Stimulated activated CD8-positive, alpha-beta memory T cell treated with anti-CD3 and anti-CD28 coated beads, Interleukin-15, amount 100 ng/mL, for 4 hours (primary cell): ENCODE measurements at places on chromosomes 3 and 15.
A peak's percentile ranks its signal among the peaks of the same experiment; 100 is the strongest.

- no peak for DNase-seq
These were observed 787.7 kb downstream of the NAALADL2 start for GRCh38 chr3:175646865-175647264.

GRCh38 chr3:108311797-108312196 is 15.4 kb downstream of the HHLA2 start:
- no peak for DNase-seq

DNA sequence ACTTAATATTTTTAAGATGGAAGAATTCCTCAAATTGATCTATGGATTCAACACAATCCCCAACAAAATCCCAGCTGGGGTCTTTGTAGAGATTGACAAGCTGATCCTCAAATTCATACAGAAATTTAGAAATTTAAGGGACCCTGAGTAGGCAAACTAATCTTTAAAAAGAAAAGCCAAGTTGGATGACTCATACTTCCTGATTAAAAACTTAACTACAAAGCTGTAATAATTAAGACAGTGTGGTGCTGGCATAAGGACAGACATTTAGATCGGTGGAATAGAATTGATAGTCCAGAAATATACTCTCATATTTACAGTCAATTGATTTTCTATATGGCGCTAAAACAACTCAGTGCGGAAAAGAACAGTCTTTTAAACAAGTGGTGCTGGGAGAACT is 11.6 kb downstream of the FAM162A start:
- no peak for DNase-seq

DNA sequence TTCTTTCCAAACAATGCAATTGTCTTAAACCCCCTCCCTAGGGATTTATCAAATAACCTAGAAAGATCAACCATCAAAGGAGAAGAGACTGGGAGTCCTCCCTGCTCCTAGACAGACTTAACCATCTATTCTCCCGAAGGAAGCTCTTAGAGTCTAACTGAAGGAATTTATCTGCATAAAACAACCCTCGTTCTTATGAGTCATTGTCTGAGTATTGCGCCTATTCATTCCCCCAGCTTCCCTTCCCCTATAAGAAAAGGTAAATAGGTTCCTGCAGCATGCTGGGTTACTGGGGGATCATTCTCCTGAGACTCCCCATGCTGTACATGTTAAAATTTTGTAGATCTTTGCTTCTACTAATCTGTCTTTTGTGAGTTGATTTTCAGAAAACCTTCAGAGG is 412.7 kb downstream of the OCA2 start:
- DNase-seq = no peak

- no peak for DNase-seq
These were observed 148.1 kb downstream of the EEFSEC start for GRCh38 chr3:128301186-128302023.

DNA sequence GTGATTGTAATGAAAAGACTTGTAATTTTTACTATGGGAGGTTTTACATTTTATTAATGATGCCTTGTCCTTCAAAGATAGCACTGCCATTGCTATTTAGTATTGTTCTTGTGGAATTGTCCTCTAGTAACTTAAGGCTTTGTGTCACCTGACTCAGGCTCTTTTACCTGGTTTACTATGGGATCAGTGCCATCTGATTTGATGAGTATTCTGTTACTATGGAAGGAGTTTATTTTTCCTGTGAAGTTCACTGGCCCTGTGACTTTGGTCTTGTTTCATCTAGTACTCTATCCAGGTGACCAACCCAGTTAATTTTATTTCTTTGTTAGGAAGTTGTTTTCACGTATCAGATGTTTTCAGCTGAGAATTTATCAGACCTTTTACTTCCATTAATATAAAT is 9.0 kb downstream of the MORF4L1 start:
- DNase-seq = no peak

DNA sequence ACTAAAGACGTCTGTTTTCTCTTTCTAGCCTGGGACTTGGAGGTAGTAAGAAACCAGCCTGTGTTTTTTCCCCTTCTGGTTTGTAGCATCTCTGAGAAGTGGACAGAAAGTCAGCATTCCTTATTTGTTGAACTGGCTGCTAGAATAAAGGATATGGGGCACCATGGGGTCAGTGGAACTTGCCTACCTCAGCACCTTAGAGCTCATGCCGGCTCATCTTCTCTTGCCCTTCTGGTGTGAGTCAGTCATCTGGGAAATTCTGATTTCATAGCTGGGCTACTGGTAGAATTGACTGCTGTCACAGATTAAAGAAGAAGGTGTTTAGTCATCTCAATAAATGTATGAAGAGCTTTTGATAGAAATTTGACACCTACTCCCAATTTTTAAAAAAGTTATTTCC is 202.7 kb upstream of the TOPAZ1 start:
- no peak for DNase-seq

DNA sequence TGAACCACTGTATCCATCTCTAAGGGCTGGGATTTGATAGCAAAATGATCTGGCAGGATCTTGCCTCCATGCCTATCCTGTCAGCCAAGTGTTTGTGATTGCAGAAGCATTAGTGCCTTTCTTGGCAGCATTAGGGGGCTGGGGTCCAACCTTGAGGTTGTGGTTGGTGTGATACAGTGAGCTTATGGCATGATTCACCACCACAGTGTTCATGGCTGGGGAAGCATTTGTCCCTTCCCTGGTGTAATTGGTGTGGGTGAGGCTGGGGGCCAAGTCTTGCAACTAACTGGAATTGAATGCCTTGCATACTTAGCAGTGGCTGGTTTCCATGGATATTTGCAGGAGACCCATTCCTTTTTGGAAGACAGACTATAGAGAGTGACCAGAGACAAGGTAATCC is 271.0 kb upstream of the TBL1XR1 start:
- DNase-seq = no peak

DNA sequence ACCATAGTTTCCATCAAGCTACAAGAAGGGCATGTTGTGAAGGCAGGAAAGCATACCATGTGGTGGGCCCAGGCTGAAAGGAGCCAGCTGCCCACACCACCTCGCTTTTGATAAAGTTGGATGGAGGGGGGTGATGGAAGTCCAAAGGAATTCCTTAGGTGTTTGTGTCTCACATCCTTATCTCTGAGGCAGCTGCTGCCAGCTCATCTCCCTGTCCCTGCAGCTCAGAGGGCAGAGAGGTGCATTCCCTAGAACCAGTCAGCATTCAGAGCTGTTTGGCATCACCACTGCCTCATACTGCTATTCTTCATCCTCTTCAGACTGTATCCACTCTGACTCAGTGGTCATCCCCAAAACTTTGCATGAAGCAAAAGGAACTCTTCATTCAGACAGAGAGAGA is 141.5 kb upstream of the BFSP2 start:
- DNase-seq = no peak

- no peak for DNase-seq
These were observed 25.1 kb downstream of the XYLB start for GRCh38 chr3:38371541-38372213.

DNA sequence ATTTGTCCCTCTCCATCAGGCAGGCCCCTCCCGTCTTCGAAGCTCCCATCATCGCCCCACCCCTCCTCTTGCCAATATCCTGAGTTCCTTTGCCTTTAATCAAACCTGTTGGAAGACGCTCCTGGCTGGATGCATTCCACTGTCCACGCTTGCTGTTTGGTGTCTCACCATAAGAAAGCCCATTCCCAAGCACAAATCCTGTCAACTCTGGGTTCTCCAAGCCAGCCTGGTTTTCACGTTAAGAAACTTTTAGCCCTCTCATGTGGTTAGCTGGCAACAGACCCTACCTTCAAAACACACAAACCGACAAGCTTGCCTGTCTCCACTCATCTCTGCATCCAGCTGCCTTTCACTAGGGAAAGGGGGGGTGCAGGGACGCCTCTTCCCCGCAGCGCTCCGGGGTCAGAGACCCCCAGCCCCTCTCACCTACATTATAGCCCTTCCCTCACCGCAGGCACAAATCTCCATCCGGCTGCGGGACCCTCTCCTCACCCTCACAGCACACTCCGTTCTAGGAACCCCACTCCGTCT is 1.1 kb downstream of the GORASP1 start:
- DNase-seq = no peak

DNA sequence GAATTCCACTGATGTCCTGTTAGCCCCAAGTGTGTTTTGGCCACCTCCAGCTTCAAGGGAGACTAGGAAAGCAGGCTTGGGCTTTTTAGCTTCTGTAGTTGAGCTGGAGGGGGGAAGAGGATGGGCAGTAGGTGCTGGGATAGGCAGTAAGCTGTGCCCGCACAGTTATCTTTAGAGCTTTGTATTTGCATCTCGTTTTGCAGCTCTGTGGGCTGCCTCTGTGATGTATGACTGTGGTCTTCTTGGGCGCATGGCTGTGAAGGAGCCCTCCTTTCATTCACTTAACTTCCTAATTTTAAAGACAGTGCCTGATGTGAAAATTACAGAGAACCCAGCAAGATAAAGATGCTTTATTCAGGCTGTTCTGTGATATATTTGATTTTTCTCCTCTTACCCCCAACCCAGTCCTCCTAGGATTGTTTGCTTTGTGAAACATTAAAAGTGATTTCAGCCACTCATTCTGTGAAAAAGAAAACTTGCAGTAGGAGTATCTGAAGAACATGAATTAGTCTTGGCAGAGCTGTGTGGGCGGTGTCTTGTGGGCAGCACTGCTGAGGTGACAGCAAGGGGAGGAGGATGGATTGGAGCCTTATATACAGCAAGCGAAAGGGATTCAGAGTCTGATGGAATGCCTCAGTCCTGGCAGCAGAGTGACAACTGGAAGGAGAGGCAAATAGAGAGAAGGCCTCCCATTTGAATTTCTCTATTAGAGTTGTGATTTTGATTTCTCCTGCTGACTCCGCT is 74.3 kb downstream of the LARS2 start:
- DNase-seq = peak; percentile 7

- no peak for DNase-seq
These were observed 59.8 kb upstream of the MEX3B start for GRCh38 chr15:82105451-82106215.
